ENCODE measurements at places on chromosomes 12 and 14.

GRCh38 chr12:108342985-108343384 lies 3.9 kb upstream of the CMKLR1 start:
- no peak for DNase-seq

DNA sequence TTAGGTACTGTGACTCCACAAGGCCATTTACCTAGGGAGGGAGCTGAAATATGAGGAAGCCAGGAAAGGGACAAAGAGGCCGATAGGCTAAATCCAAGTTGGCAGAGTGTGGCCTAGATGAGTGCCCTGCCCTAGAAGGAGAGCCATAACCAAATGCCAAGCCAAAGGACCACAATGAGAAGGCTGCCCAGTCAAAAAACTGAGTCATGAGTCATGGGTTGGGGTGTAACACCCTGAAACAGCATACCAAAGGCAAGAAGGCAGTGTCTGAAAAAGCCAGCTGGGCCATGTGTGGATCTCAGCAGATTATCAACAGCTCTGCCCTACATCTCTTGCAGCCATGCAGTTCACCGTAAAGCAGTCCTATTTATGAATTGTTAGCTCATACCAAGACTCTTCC lies 171.7 kb downstream of the PHLDA1 start:
- no peak for DNase-seq

- DNase-seq: no peak
Observed at GRCh38 chr14:37048666-37049071, 123.7 kb downstream of the SLC25A21 start.

DNA sequence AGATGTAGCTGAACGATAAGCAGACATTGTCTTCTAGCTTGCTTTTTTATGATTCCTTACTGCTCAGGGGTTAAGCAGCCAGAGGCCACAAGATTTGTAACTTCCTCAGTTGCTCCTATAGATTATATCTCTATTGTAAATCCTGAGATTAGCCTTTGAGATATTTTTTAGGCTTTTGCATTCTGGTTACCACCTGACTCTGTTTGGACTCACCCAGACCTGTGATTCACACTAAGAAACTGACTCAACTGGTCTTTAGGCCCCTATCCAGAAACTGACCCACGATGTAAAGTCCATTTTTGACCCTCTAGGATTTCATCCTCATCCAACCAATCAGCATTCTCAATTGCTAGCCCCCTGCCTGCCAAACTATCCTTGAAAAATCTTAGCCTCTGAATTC lies 194.4 kb downstream of the RASSF9 start:
- DNase-seq: no peak

DNA sequence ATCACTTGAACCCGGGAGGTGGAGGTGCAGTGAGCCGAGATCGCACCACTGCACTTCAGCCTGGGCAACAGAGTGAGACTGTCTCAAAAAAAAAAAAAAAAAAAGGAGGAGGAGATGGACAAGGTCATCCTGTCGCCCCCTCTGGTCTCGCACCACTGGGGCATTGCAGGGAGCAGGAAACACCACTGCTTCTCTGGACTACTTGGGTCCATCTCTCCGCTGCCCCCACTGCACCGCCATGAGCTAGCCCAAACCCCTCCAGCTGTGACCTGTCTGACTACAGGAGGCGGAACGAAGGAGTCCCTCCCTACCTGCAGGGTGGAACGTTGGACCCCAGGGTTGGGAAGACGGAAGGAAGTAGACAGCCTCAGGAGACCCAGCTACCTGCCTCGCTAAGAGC lies 18.2 kb upstream of the FAM222A start:
- DNase-seq: no peak

GRCh38 chr14:94676495-94677185 lies 64.4 kb downstream of the SERPINA3 start:
- no peak for DNase-seq
